ENCODE measurements at places on chromosomes 3 and 15.

- no peak for DNase-seq
Observed at GRCh38 chr15:48896869-48897814, 19.2 kb downstream of the EID1 start.

DNA sequence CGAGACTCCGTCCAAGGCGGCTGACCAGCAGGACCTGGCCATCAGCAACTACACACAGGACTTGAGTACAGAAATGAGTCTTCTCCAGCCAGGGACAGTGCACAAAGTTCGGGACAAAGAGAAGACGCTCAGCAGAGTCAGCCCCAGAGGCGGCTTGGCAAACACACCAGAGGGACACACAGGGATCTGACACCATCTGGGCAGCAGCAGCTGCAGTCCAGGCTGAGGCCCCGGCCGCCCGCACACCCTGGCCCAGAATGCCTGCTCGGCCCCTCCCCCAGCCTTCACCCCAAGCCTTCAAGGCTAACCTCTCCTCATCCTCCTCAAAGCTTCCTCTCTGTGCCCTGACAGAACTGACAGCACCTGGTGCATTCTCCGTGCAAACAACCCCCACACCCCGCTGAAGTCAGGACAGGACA, 61.1 kb downstream of the XXYLT1 start:
- DNase-seq = no peak

DNA sequence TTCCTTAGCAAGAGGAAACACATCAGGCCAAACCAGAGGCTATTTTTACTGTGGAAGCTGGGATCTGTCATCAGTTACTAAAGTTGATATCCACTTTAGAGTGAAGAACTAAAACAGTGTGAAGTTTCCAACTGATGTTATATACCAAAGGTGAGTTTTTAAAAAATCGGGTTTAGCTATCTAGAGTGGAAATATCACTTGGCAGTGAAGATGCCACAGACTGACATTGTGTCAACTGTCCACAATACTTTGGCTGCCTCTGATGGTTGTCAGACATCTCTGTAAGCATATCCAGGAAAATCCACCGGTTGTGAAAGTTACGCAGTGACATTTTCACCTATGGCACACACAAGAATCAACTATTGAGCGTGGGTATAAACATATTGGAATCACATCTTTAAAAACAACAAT, 9.2 kb downstream of the ZIC1 start:
- no peak for DNase-seq

DNA sequence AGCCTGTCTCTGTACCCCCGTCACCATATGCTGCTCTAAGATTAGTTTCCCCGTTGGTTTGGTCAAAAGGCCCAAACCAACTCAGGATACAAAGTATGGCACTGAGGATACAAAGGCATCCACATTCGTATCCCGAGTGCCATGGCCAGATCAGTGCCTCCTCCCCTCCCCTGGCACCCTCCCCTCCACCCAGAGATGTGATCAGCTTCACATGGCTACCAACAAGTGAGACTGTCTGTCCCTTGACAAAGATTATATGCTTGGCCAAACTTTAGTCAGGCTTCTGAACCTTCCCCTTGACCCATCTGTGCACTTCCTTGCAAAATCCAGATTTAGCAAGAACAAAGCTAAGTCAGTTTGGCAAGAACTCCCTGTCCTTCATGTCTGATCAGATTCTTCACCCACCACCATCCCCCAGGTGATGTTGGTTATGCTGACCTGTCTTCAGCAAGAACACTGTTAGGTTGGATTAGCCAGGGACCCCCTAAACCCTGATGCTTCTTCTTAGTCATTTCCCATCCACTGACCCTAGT, 61.7 kb downstream of the KLF15 start:
- DNase-seq = no peak

DNA sequence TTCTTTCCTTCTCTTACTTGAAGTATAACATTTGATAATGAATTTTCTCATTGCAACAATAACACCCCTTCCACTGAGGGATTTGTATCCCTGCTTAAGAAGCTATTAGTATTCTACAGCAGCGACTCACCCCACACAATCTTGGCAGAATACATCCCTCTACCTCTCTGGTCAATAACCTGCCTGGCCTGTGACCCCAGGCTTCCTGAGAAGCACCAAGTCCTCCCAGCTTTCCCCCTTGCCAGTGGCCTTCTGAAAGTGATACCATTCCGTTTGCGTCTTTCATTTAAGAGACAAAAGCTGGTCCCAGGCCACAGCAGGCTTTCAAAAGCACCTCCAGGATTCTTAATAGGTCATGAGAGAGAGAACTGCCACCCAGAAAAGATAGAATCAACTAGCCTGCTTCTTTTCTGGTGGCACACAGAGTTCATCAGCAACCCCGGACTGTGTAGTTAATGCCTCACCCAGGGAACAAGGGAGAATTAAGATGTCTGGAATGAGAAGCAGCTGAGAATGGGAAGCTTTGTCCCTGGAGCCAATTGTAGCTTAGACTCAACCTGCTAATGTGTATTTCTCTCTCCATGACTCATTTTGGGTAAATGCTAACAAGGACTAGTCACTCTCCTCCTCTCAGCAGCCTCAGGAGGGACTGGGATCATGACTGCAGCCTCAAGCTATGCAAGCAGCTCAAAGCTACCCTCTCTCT, 101.0 kb upstream of the CPNE4 start:
- DNase-seq = no peak

GRCh38 chr3:178194539-178194938, 341.7 kb upstream of the KCNMB2 start:
- DNase-seq = no peak

DNA sequence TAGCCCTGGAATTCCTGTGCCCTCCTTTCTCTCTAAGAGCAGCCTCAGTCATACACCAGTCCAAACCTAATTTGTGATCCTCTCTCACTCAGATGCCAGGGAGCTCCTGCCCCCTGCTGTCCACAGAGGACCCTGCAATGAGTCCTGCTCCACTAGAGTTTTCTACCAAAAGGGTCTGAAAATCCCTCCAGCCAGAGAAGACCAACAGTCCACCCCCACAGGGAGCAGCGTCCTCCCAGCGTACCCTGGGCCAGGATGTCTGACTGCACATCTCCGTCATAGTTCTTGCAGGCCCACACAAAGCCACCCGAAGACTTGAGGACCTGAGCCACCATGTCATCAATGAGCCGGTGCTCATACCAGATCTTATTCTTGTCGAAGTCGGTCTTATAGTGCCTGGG, 15.4 kb downstream of the IDH2 start:
- peak; percentile 55 for DNase-seq

GRCh38 chr15:40091861-40092255, 16.8 kb downstream of the BMF start:
- no peak for DNase-seq

DNA sequence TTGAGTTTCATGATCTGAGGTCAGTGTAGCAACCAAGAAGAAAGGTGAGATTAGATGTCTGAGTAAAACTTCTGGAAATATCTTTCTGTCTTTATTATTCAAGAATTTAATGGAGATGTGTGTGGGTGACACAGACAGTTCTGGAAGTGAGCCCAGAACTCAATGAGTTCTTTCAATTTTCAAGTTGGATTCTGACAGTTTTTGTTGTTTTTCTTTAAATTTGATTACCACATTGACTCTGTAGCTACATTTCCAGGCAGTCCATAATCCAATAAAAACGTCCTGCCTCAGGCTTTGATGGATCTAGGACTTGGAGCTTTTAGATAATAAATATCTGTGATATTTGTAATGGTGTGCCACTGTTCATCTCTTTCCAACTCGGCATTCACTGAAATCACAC, 3.9 kb upstream of the PARP14 start:
- DNase-seq = no peak

DNA sequence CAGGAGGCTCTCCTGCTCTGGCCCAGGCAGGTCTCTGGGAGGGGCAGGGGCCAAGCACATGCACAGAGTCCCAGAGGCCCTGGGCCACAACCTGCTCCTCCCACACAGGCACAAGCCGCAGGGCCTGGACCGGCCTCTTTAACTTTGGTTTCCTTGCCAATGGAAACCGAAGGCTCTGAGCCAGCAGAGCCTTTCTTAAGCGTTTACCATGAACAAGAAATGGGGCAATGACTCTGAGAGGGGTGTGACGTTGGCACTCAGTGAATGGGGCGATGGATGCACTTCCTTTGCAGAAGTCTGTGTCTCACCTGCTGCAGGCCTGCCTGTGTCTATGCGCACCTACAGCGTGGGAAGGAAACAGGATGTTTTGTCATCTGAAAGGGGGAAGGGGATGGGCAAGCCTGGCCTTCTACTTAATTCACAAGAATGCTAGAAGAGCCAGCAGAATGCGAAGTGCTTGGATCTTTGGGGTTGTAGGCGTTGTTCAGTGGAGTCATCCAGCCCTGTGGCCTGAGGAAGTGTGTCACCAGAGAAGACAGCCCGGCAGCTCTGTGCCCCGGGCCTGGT, 41.8 kb downstream of the IFT122 start:
- no peak for DNase-seq

DNA sequence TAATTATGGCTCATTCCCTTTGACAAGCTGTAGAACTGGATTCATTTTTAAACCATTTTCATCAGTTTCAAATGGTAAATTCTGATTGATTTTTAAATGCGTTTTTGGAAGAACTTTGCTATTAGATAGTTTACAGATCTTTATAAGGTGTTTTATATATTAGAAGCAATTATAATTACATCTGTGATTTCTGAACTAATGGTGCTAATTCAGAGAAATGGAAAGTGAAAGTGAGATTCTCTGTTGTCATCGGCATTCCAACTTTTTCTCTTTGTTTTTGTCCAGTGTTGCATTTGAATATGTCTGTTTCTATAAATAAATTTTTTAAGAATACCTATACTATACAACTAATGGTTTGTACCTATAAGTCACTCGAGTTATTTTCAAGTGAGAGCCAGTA, 62.7 kb downstream of the PXYLP1 start:
- DNase-seq = no peak

Measured in GM12892 (cell line).